ENCODE measurements at places on chromosomes 5 and 9.
A peak's percentile ranks its signal among the peaks of the same experiment; 100 is the strongest.

DNA sequence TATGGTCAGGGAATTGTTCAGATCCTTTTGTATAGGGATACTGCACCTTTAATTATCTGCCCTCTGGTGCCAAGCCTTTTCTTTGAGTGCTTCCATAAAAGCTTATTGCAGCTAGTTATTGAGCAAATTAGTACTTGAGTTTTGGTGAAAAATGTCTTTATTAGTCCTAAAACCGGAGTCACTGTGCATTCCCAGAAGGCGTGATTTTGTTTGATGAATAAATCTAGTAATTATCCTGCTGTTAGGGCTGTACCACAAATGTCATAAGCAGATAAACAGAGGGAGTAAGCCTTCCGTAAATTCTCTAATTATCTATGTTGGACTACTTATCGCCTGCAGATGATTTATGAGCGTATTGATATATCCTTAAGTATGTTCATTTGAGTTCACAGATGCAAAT is 620.7 kb upstream of the ARRDC3 start:
- no peaks in the 10 kb centered on the region for H3K36me3 ChIP-seq
- H3K27me3 ChIP-seq: no peaks in the 10 kb centered on the region
- no peak for DNase-seq

GRCh38 chr5:77175231-77175630 is 35.2 kb upstream of the PDE8B start:
- no peak overlapping the region for H3K27ac ChIP-seq
- H3K4me3 ChIP-seq: no peak overlapping the region
- H3K36me3 ChIP-seq: no peaks in the 10 kb centered on the region
- H3K27me3 ChIP-seq: no peaks in the 10 kb centered on the region
- H3K4me1 ChIP-seq: peaks cover 5% of the 10 kb centered on the region
- no peak for DNase-seq

GRCh38 chr5:17151686-17152085 is 65.7 kb upstream of the BASP1 start:
- DNase-seq: no peak
- H3K4me3 ChIP-seq: no peak overlapping the region
- H3K36me3 ChIP-seq: no peaks in the 10 kb centered on the region
- no peak overlapping the region for H3K27ac ChIP-seq
- H3K4me1 ChIP-seq: no peaks in the 10 kb centered on the region

GRCh38 chr9:130693101-130693425 is 517 bp upstream of the EXOSC2 start:
- no peaks in the 10 kb centered on the region for H3K36me3 ChIP-seq
- no peaks in the 10 kb centered on the region for H3K27me3 ChIP-seq
- DNase-seq: no peak
- peak overlapping the region; percentile 67 for H3K4me3 ChIP-seq
- no peaks in the 10 kb centered on the region for H3K4me1 ChIP-seq

- no peaks in the 10 kb centered on the region for H3K4me1 ChIP-seq
- H3K4me3 ChIP-seq: no peak overlapping the region
- DNase-seq: no peak
- no peak overlapping the region for H3K27ac ChIP-seq
- H3K36me3 ChIP-seq: no peaks in the 10 kb centered on the region
- H3K27me3 ChIP-seq: no peaks in the 10 kb centered on the region
Observed at GRCh38 chr5:178529080-178529479, 61.1 kb downstream of the COL23A1 start.

GRCh38 chr5:159130871-159131270 is 31.2 kb upstream of the EBF1 start:
- DNase-seq: no peak
- H3K4me1 ChIP-seq: peaks cover 11% of the 10 kb centered on the region
- peaks cover 3% of the 10 kb centered on the region for H3K27me3 ChIP-seq
- H3K4me3 ChIP-seq: no peak overlapping the region
- no peak overlapping the region for H3K27ac ChIP-seq

DNA sequence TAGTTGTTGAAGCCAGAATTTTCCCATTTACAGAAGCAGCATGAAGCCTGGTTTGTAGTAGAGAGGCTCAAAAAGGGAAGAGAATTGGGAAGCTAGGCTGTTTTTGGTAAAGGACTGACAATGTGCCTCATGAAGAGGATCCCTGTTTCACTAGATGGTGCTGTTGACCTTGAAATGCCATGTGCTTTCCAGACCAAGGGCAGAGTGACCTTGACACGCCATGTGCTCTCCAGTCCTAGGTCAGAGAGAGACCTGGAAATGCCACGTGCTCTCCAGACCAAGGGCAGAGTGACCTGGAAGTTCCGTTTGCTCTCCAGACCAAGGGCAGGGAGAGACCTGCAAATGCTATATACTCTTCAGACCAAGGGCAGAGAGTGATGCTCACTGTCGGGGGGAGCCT is 32.0 kb downstream of the UNC13B start:
- H3K4me3 ChIP-seq: no peak overlapping the region
- peaks cover 45% of the 10 kb centered on the region for H3K36me3 ChIP-seq
- no peak for DNase-seq
- no peaks in the 10 kb centered on the region for H3K4me1 ChIP-seq

DNA sequence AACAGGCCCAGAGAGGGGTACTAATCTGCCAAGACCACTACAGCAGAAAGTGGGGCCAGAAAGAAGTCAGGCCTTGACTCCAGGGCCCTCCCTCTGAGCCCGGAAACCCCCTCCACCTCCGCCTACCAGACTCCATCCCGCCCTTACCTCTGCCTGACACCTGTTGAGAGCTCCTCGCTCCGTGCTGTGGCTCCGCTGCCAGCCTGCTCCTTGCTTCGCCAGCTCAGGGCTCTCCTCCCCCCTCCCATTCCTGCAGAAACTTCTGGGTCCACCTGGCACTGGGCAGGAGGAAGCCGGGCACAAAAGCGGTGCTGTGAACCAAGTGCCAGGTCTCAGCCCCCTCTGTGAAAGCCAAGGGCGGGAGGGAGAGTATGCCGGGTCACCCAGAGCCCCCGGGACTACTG is 6.4 kb upstream of the ST6GALNAC6 start:
- H3K4me3 ChIP-seq: no peak overlapping the region
- peaks cover 25% of the 10 kb centered on the region for H3K36me3 ChIP-seq
- H3K4me1 ChIP-seq: peaks cover 61% of the 10 kb centered on the region
- H3K27me3 ChIP-seq: no peaks in the 10 kb centered on the region

DNA sequence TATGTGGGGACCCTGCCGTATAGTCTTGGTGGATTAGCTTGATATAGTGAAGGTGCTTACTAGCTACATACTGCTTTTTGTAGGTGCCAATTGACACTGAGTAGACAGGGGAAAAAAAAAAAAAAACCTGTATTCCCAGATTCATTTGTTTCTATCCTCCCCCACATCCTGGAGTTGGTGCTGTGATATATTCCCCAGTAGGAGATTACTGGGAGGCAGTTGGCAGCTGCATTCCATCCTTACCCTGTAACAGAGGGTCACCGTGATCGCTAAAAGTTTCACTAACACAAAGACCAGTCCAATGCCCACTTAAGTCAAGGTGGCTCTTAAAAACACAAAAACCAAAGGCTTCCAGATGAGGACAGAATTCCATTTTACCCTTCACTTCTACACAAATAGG is 27.4 kb upstream of the TOMM5 start:
- no peak overlapping the region for H3K27ac ChIP-seq
- DNase-seq: no peak
- H3K27me3 ChIP-seq: no peaks in the 10 kb centered on the region
- H3K36me3 ChIP-seq: no peaks in the 10 kb centered on the region

- H3K36me3 ChIP-seq: no peaks in the 10 kb centered on the region
- H3K27ac ChIP-seq: peak overlapping the region; percentile 72
- H3K27me3 ChIP-seq: no peaks in the 10 kb centered on the region
- peaks cover 33% of the 10 kb centered on the region for H3K4me1 ChIP-seq
- no peak for DNase-seq
Observed at GRCh38 chr5:150590979-150591695, 49.3 kb upstream of the SYNPO start.

GRCh38 chr5:82641331-82642003 is 363.3 kb upstream of the RPS23 start:
- H3K27ac ChIP-seq: no peak overlapping the region
- H3K4me3 ChIP-seq: no peak overlapping the region
- H3K36me3 ChIP-seq: no peaks in the 10 kb centered on the region
- DNase-seq: peak; percentile 93
- H3K27me3 ChIP-seq: no peaks in the 10 kb centered on the region

DNA sequence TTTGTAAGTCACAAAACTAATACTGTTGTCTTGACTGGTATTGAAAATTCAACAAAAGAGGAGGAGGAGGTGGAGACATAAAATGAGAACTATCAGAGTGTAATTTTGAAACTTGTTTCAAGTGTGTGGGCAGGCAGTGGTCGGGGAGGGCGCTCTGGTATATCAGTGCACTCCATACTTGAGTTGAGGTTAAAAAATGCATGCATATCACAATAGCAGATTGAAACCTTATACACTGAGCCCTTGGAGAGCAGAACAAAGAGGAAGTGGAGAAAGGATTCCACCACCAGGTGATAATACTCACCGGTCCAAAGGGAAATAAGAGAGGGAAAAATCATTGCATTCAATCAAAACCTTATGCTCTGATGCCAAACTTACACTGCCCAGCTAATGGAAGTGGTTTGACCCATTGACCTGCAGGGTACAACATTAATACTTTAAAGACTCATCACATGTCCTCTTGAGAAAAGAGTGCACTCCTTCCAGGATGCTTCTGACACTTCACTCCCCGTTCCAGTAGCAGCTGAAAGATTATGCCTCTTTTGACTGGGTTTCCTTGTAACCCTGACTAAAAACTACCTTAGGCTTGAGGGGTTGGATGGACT is 79.5 kb upstream of the FAM169A start:
- no peaks in the 10 kb centered on the region for H3K36me3 ChIP-seq

DNA sequence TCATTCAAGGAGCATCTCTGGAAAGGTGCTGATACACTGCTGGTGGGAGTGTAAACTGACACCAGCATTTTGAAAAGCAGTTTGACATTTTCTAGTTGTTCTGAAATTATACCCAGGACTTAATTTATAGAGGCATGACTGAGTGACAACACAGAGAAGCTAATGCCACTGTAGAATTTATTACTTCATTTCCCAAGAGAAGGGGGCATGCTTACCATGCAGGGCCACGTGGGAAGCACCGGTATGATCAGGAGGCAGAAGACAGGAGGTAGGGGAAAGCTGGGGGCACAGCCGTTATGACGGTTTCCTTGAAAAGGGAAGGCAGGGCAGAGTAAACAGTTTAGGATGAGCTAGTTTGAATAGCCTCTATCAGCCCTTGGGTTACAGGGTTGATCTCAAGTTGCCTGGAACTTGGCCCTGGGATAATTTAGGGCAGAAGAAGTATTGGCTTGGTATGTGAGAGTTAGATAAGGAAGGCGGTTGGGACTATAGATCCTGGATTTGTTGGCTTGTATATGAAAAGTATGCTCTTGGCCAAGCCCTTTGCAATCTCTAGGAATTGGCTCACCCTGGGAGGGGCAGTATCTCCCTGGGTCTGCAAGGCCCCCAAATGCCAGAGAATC is 305.7 kb downstream of the ENC1 start:
- H3K27me3 ChIP-seq: no peaks in the 10 kb centered on the region
- DNase-seq: no peak
- no peak overlapping the region for H3K27ac ChIP-seq
- H3K4me1 ChIP-seq: no peaks in the 10 kb centered on the region
- no peaks in the 10 kb centered on the region for H3K36me3 ChIP-seq

DNA sequence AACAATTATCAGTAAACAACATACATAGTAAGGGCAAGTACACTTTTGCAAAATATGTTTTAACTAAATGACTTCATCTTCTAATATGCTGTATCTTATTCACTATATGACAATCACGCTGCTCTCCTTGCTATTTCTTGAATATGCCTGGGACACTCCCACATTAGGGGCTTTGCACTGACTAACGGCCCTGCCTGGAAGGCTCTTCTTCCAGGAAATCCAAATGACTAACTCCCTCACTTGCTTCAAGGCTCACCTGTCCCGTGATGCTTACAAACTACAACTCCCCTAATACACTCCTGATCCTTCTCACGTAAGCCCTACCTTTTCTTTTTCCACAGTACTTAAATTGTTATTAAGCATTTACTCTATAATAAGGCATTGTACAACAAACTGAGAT is 10.6 kb downstream of the ERP44 start:
- no peaks in the 10 kb centered on the region for H3K36me3 ChIP-seq
- H3K4me1 ChIP-seq: peaks cover 13% of the 10 kb centered on the region
- H3K27me3 ChIP-seq: no peaks in the 10 kb centered on the region
- no peak overlapping the region for H3K4me3 ChIP-seq
- no peak overlapping the region for H3K27ac ChIP-seq

GRCh38 chr9:4175846-4176245 is 124.0 kb downstream of the GLIS3 start:
- no peak overlapping the region for H3K27ac ChIP-seq
- H3K4me1 ChIP-seq: no peaks in the 10 kb centered on the region
- no peaks in the 10 kb centered on the region for H3K36me3 ChIP-seq

DNA sequence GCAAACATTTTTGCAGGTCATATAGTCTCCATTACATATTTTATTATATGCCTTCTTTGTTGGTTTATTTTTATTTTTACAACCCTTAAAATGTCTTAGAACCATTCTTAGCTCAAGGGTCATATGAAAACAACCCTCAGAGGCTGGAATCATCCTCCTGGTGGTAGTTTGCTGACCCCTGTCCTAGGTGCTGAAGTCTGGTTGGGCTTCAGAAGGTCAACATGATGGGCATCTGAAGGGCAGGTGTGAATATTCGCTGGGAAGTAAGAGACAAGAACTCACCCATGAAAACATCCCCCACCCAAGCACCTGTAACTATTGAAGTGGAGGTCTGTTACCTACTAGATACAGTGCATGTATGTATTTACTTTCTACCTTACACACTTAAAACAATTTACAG is 75.4 kb downstream of the OSMR start:
- no peak for DNase-seq
- no peaks in the 10 kb centered on the region for H3K27me3 ChIP-seq
- H3K36me3 ChIP-seq: no peaks in the 10 kb centered on the region
- H3K4me3 ChIP-seq: no peak overlapping the region
- H3K4me1 ChIP-seq: no peaks in the 10 kb centered on the region
- H3K27ac ChIP-seq: no peak overlapping the region

DNA sequence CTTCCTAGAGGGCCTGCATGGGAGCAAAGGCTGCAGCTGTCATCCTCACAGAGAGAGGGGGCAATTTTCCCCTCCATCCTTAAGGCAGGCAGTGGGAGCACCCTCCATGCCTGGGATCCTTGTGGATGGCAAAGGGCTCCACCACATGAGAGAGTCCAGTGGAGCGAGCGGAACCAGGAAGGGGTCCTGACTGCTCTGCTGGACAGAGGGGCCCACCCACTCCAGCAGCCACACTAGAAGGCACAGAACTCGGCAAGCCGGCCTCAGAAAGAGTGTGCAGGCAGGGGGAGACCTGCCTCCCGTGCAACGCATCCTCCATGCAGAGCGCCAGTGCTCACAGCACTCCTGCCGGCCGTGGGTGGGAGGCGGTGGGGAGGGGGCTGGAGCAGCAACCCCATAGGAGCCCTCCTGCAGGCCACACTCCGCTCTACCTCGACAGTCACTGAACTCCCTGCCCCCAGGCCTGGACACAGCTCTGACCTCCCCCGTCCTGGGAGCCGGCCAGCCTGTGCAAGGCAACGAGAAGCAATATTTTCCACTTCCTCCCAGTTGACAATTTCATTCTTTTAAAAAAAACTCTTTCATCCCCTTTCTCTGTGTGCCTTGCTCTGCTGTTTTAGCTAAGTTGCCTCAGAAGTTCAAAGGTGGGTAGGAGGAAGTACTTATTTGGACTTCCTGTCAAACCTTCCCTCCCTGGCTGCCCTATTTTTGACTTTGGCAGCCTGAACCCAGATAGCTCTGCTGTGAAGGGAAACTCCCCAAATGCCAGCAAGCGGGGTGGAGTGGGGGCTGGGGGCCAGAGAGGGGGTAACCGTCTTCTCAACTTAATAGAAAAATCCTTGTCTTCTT is 5.3 kb upstream of the LCP2 start:
- peaks cover 20% of the 10 kb centered on the region for H3K4me1 ChIP-seq
- H3K4me3 ChIP-seq: peak overlapping the region; percentile 8

GRCh38 chr5:95892784-95893354 is 68.8 kb downstream of the ELL2 start:
- H3K4me3 ChIP-seq: no peak overlapping the region
- DNase-seq: no peak
- no peaks in the 10 kb centered on the region for H3K4me1 ChIP-seq
- no peak overlapping the region for H3K27ac ChIP-seq

Measured in tibial nerve (tissue), 4 donors.